ENCODE measurements at places on chromosomes 1 and 21.

- DNase-seq, result no peak
These were observed 1.1 kb upstream of the CD46 start for GRCh38 chr1:207750631-207751305.

DNA sequence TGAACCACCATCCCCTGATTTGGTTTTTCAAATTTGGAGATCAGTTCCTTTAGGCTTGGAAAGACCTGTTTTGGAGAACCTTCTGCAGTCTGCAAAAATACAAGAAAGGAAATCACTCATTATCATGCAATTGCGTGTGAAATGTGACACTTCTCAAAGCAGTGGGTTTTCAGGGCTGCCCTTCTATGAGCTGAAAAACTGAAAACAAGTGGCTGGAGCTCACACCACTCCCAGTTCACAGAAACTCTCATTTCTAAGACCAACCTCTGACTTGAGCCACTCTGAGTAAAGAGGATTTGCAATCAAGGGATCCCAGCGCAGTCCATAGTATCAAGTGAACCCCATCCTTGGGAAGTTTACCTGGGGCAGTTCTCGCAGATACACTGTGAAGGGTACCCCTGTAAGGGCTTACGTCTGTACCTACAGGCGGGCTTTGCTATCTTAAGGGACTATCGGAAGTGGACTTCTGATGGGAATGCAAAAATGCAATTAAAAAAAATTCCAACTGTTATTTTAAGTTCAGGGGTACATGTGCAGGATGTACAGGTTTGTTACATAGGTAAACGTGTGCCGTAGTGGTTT lies 12.8 kb downstream of the SH2D1B start:
- DNase-seq, result no peak

GRCh38 chr1:221712776-221713431 lies 29.0 kb downstream of the DUSP10 start:
- DNase-seq, result no peak

DNA sequence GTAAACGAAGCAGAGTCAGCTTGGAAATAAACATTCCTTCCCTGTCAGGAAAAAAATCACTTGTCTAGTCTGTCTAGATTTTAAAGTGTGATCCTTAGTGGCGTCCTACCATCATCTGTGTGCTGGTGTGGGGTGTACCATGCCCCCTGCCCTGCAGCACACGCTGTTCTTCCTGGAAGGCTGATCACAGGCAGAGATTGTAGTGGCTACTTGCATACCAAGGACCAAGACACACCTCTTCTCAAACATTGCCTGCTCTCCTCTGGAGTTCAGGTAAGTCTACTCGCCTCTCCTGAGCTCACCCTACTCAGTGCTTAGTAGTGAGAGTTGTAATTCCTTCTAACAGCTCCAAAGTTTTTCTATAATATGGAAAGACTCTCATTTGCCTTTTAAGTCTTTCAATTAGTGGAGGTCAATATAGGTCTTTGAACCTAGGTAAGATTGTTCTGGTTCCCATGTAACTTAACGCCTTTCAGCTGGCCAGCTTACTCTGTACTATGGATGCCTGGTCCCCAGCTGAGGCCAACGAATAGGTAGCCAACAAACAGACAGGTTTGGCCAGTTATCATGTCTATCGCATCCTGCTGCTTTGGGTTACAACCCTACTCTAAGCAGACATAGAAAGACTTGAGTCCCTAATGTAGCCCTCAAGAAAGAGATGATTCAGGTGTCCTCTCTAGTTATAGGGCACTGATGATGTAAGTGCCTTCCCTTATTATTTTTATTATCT lies 55.4 kb downstream of the XCL1 start:
- DNase-seq, result no peak

- DNase-seq, result no peak
These were observed 5.0 kb downstream of the ADARB1 start for GRCh38 chr21:45079351-45079750.

- DNase-seq, result no peak
These were observed 306.4 kb downstream of the NUF2 start for GRCh38 chr1:163628034-163628773.

DNA sequence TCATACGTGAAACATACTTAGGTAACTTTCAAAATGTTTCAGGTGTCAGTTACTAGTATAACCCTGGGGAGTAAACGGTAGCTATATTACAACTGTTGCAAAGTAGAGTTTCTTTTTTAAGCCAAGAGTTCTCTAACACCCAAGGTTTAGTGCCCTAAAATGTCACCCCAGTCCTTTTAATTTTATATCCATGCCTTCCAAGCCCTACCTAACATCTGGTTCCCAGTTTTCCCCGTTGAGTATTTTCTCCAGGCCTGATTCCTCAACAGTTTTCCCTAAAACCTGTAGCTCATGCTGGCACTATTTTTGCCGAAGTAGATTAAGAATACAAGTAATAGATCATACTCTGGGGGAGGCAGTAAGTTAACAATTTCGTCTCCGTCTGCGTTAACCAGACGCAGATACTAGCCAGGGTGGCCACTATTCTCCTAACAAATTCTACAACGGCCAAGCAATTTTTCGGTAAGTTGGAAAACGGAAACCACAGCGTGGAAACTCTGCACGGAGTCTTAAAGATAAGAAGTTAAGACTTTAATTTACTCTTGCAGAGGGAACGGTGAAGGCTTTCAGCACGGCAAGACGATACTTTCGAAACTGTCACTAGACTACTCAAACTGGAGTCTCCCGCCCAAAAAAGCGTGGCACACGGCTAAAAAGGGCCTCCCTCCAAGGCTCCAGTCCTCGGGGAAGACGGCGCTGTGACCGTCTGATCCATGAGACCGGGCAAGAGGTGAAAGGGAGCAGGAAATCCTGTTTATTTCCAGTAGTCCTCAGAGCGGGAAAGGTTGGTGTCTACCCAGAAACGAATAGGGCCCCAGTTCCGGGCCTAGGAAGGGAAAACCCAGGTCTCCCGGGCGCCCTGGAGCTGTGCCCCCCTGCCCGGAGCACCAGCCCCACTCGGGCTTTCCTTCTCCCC lies 945 bp downstream of the SRSF4 start:
- DNase-seq, result no peak

DNA sequence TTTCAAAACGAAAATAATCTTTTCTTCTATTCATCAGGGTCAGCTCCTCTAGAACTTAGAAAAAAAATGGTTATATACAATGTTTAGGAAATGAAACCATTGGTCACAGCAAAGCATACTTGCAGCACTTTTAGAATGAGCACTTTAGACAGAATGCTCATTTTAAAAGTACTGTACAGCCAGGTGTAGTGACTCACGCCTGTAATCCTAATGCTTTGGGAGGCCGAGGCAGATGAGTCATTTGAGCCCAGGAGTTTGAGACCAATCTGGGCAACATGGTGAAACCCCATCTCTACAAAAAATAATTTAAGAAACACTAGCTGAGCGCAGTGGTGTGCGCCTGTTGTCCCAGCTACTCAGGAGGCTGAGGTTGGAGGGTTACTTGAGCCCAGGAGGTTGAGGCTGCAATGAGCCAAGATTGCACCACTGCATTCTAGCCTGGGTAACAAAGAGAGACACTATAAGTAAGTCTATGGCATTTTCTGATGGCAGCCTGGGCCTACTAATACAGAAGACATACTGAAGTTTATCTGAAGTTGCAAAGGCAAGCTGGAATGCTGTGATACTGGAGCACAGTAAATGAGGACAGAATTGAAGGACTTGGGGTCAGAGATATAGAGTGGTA lies 48.9 kb upstream of the ZNF326 start:
- DNase-seq, result no peak

DNA sequence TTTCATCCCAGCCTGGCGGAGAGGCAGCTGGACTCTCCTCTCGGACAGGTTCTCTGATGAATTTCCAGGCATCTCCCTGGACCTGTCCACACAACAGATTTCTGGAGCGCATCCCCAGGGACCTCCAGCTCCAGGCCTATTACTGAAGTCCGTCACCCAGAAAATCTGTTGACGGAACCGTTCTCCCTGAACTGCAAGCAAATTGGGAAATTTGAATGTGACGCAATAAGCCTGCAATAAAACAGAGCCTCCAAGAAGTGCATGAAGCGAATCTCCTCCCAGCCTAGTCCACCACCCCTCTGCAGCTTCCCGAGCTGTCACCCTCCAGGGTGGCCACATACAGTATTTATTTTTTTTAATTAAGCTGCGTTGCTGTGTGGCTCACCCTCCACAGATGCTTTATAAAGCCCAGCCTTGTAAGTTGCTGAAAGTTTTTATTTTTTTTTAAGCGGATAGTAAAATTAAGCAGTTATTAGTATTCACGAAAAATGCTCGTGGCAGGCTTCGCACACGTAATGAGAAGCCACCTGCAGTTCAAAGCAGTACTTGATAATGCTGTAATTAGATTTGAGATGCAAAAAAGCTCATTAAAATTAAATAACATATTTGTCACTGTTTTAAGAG lies 173.3 kb downstream of the CAMTA1 start:
- DNase-seq, result peak; percentile 33

DNA sequence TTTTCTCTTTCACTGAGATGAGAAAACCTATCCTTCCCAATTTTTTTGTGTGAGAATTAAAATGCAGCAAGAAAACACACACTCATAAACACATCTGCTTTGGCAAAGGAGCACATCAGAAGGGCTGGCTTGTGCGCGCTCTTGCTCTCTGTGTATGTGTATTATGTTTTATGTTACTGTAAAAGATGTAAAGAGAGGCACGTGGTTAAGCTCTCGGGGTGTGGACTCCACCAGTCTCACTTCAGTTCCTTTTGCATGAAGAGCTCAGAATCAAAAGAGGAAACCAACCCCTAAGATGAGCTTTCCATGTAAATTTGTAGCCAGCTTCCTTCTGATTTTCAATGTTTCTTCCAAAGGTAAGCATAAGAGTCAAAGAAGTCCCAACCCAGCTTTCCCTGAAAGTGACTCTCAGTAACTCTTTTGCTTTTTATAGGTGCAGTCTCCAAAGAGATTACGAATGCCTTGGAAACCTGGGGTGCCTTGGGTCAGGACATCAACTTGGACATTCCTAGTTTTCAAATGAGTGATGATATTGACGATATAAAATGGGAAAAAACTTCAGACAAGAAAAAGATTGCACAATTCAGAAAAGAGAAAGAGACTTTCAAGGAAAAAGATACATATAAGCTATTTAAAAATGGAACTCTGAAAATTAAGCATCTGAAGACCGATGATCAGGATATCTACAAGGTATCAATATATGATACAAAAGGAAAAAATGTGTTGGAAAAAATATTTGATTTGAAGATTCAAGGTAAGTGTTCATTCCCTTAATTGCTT lies at the start of gene CD2:
Gene CD2 (plus strand): TSS at position 233 of the 780 bp plus-strand sequence. CDS start 63 bp downstream, at position 296.
- no peak for DNase-seq

DNA sequence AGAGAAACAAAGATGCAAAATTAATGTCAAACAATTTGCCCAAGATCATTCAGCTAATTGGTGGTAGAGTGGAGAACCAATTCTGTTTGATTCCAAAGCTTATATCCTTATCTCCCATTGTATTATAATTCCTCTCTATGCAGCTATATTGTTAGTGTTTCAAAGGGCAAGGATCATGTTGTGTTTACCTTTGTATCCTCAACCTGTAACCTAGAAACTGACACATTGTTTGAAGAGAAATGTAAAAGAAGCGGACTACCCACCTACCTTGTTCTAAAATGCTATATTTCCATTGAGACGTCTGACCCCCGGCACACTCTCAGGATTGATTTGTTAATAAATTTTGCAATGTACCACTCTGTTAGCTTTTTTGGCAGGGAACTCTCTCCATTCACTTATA lies 9.3 kb downstream of the RAVER2 start:
- DNase-seq, result no peak

All from fibroblast of skin of scalp (primary cell).